Activated naive CD4-positive, alpha-beta T cell treated with Interleukin-2 at 50 U/mL for 16 hours (primary cell): ENCODE measurements at places on chromosomes 6 and 20.

DNA sequence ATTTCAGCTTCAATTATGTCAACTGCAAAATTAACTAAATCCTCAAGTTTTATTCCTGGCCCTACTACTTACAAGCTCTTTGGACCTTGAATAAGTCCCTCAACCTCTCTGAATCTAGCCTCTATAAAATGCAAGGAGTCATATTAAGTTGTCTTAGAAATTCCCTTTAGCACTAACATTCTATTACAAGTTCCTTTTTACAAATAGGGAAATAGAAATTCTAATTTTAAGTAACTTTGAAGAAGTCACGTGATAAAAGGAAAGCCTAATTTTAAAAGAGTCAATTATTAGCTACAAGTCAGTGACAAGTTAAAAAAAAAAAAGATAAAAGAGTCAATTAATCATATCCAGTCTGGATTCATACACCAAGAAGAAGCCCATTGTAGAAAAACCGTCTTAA is 24.6 kb upstream of the GTF3C6 start:
- DNase-seq, result no peak

- no peak for DNase-seq
These were observed 5.4 kb downstream of the SLC29A1 start for GRCh38 chr6:44228836-44229235.

- DNase-seq, result no peak
These were observed 121.6 kb downstream of the ADGRB3 start for GRCh38 chr6:68756454-68757375.

DNA sequence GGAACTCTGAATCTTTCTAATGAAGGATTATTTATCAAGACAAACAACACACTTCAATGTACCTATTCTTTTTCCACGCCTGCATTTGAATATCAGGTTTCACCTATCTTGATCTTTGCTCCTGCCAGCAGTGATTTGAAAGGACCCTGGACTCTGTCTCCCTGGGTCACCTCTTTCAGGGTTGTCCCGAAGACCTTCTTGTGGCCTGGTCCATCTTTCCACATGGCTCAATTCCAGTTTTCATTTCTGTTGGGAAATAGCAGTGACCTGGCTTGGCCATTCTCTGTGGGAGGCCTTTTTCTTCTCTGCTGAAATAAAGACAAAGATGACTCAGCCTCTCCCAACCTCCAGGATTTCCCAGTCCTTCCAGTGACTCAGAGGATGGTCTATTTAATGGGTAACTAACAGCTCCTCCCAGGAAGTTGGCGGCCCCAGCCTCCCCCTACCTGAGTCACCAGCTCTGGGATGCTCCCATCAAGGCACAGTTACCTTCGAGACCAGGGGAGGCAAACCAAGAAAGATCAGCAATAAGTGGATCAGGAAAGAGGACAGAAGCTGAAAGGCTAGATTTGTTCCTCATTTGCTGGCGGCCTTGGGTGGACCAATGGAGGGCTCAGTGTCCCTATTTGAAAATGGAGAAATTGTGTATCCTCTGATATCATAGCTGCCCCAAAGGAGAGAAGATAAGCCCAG is 120.2 kb upstream of the RNF24 start:
- no peak for DNase-seq

GRCh38 chr6:155510879-155511278 is 55.2 kb upstream of the NOX3 start:
- DNase-seq, result no peak

GRCh38 chr20:23142162-23143050 is 56.3 kb upstream of the CD93 start:
- no peak for DNase-seq

- DNase-seq, result no peak
These were observed 1956.6 kb upstream of the DEFB115 start for GRCh38 chr20:29300579-29301551.

GRCh38 chr6:14770572-14770971 is 475.3 kb upstream of the JARID2 start:
- DNase-seq, result no peak

DNA sequence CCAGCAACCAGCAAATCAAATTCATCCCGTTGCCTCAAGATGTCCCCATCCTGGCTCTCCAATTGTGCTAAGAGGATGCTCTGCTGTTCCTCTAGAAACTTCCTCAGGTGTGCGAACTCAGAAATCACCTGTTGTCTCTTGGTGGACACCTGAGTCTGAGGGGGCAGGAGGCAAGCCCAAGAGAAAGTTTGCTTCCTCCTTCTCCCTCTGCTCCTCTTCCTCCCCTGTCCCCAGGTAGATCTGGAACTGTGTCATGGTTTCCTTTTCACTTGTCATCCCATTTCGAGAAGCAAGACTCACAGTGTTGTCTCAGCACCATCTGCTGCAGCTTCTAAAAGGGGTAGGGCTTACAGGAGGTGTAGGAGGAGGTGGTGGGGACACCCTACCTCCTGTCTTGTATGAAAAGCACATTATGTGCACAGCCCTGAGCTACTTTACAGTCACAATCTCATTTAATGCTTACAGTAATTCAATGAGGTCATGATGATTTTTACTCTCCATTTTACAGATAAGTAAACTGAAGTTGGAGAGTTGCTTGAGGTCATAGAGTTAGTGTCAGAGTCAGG is 2.5 kb downstream of the TRIM10 start:
- DNase-seq, result no peak

GRCh38 chr20:58433759-58434158 is 44.7 kb downstream of the VAPB start:
- DNase-seq, result no peak

- no peak for DNase-seq
These were observed 530.2 kb upstream of the HTR1E start for GRCh38 chr6:86407128-86407527.

DNA sequence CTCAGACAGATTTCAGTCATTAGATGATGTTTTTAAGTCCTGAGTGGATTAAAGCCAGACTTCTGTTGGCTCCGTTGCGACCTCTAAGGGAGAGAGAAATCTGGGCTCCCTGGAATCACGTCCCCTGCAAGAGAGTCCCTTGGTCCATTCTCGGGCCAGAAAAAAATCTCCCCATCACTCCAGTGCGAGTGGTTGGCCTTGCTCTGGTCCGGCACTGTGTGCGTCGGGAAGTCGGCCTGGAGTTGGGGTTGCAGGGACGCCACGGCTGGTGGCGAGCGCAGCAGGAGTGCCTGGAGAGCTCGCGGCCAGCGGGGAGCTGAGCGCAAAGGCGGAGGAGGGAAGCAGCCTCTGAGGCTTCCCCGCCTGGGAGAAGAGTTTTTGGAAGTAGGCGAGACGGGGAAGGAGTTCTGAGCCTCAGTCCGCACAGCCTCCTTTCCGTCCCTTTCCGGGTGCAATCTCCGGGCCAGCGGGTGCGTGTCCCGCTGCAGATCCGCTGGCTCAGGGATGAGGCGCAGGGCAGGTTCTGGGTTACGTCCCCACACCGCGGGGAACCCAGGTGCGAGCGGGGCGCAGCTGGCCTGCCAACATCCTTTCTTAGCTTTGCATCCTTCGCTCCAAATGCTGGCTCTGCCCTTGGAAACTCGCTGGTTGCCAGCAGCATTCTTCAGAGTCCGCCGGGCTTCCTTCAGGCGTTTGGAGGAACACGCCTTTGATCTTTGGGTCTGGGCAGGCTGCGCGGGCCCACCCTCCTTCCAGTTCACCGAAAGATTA is 6.8 kb downstream of the TCF21 start:
- no peak for DNase-seq

GRCh38 chr20:58008866-58009265 is 219.6 kb downstream of the ANKRD60 start:
- no peak for DNase-seq

DNA sequence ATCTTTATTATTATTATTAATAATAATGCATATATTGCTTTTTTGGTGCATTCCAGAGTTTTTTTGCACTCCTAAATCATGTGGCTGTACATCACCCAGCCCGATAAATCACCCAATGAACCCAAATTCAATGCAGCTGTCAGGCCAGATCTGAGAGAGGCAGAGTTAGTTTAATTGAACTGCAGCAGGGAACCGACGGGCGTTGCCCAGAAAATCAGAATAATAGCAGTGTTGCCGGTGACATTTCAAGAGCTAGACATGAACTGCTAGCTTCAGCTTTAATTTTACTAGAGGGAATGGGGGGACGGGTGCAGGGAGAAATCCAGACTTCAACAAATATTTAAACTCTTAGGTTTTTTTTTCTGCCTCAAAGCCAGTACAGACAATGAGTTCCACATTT is 135.0 kb downstream of the CLIC5 start:
- no peak for DNase-seq

GRCh38 chr6:90214461-90214860 is 82.2 kb downstream of the BACH2 start:
- no peak for DNase-seq

GRCh38 chr6:4133941-4134838 is 1.2 kb downstream of the ECI2 start:
- peak; percentile 25 for DNase-seq

DNA sequence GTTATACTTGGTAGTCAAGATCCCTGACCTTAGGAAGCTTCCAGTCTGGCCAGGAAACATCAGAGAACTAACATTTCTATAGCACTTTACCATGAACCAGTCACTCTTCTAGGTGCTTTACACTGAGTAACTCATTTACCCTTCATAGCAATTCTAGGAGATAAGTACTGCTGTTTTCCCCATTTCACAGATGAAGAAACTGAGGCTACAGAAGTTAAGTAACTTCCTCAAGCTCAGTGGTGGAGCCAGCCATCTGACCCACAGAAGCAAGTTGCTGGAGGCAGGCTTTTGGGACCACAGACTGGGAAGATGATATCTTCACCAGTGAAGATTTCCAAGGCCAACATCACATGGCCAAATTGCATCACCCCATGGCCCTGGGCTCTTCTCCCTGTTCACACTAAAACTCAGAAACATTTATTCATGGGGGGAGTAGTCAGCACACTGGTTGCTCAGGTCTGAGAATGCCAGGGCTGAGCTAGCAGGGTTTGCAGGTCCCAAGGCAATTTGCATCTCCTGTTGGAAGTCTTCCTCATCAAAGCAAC is 70.3 kb downstream of the UNC5CL start:
- no peak for DNase-seq

DNA sequence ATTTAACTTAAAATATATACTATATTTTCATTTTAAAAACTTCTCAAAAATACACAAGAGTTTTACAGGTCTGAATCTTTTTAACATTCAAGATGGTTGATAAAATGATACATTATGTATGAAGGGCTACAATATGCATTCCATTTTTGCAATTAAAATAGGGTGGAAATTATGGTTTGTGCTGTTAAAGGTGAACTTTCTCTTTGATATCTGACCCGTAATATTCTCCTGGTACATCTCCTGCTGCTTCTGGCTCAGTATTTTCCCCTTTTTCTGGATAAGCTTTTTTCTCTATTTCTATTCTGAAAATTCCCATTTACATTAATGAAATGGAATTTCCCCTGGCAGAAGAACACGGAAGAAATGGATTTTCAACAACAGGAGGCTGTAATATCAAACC is 27.4 kb upstream of the LCA5 start:
- no peak for DNase-seq

DNA sequence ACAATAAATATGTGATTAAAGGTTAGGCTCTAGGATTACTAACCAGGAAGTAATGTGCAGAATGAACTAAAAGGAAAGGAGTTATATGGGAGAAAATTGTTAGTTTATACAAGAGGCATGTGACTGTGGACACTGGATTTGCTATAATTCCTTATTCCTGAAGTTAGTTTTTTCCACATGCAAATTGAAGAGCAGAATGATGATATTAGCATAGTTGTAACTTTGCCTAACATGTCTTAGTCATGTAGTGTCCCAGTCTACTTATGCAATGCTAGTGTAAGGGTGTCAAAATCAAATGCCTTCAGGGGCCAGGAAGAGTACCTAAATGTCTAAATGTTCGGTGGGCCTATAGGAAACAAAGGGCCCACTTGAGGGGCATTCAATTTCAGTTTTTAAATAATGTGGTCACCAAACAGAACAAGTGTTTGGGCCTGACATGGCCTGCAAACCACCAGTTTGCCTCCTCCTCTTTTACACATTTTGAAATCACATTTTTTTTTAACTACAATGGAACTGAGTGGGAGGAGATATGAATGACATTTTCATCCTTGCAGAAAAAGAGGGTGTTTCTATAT is 28.0 kb upstream of the CEP85L start:
- no peak for DNase-seq

DNA sequence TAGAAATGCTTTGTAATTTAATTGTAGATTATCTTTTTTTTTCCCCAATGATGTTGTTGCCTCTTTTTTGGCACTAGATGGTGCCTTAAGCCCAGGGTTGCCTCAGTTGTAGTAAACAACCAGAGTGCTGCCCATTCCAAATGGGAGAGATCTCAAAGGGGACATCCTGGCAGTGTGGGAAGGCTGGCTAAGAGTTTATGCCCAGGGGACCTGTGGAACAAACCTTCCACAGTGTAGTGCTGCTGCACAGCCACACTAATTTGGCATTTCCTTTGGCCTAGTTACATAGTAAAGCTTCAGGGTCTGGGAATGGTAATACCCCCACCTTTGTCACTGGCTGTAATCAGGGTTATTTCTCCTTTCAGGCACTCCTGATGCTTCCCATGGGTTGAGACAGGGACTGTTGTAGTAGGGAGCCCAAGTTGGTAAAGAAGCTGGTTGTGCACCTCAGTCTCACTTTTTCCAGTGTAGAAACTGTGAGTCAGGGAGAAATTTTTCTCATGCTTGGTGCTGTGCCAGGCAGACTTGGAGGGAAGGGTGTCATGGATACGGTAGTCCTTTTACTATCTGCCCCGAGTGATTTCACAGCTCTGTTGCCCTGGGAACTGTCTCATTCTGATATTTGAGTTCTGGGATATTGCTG is 177.8 kb upstream of the ECI2 start:
- DNase-seq, result no peak

DNA sequence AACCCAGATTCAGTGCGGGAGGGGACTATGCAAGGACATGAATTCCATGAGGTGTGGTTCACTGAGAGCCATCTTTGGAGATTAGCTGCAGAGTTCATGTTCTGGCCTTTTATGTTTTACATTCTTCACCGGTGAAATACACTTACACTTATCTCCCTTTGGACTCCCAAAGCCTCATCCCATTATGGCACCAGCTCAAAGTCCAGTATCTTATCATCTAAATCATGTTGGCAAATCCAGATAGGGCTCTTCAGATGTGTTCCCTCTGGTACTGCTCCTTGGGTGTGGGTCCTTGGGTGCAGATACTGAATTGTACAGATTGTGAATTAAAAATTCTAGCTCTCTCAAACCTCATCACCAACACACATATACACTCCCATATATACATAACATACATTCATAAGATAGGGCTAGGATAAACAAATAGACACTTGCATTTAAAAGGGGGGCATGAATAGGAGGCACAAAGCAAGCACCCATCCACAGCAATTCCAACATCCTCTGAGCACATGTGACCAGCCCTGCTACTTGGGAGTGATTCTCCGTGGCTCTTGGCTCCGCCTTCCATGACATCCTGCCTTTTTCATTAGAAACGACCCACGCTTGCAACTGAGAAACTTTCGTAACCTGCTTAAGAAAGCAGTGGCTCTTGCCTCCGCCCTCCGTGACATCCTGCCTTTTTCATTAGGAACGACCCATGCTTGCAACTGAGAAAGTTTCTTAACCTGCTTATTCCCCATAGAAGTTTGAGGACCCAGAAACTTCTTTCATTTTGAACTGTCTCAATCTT is 53.6 kb upstream of the LRRC1 start:
- DNase-seq, result peak; percentile 37
